ENCODE measurements at places on chromosomes 7 and 10.
A peak's percentile ranks its signal among the peaks of the same experiment; 100 is the strongest.

- no peak for DNase-seq
These were observed 262.2 kb downstream of the CCSER2 start for GRCh38 chr10:84590327-84591193.

GRCh38 chr10:96830511-96831199, 1.4 kb upstream of the LCOR start:
- peak; percentile 88 for DNase-seq

GRCh38 chr10:34649385-34649784, 165.7 kb downstream of the PARD3 start:
- no peak for DNase-seq

DNA sequence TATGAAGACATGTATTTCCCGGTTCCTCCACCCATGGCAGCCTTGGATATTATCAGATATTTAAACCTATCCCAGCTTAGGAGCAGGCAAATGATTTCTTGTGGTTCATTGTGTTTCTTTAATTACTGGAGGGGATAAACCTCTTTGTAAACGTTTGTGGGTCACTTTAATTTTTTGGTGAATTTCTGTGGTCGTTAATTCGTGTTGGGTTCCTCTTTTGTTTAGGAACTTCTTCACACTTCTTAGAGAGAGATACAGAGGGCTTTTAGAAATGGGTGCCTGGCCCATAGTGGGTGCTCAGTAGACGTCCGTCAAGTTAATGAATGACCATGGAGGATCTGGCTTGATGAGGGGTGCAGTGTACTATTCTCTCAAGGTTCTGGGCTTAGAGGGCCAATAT, 27.2 kb upstream of the NUB1 start:
- DNase-seq: no peak

GRCh38 chr7:511476-512145, 8.0 kb downstream of the PDGFA start:
- DNase-seq: no peak

DNA sequence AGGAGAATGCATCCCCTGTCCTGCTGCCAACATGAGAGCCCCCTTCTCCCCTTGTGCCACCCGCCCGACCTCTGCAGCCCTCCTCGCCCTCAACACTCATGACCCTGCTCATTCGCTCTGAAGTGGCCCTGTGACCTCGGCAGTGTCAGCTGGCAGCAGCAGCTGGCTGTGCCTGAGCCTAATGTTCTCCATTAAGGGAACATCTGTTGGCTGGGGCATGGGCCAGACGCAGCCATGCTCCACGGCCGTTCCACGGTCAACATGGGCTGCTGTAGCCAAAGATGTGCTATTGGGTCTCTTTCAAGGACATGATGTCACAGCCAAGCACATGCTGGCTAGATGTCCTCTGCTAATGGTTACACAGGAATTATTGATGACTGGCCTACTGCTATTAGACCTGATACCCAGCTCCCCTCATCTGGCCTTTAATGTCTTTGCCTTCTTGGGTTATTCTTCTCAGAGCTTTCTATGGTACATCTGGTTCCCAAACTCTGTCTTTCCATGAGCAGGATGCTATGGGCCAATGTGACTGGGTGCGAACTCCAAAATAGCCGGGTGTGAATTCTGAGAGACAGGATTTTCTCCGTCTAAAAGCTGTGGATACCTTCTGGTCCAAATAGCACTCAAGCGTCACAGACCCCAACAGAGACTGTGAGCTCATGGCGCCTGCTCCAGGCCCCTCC, 22.4 kb downstream of the ADCYAP1R1 start:
- DNase-seq: no peak

GRCh38 chr10:110134917-110135316, 72.5 kb upstream of the MXI1 start:
- DNase-seq: no peak

GRCh38 chr10:351770-352334, 216.6 kb downstream of the ZMYND11 start:
- DNase-seq: peak; percentile 49

All from activated CD4-positive, alpha-beta memory T cell treated with anti-CD3 and anti-CD28 coated beads for 36 hours (primary cell).